ENCODE measurements at places on chromosomes 6 and 20.
A peak's percentile ranks its signal among the peaks of the same experiment; 100 is the strongest.

DNA sequence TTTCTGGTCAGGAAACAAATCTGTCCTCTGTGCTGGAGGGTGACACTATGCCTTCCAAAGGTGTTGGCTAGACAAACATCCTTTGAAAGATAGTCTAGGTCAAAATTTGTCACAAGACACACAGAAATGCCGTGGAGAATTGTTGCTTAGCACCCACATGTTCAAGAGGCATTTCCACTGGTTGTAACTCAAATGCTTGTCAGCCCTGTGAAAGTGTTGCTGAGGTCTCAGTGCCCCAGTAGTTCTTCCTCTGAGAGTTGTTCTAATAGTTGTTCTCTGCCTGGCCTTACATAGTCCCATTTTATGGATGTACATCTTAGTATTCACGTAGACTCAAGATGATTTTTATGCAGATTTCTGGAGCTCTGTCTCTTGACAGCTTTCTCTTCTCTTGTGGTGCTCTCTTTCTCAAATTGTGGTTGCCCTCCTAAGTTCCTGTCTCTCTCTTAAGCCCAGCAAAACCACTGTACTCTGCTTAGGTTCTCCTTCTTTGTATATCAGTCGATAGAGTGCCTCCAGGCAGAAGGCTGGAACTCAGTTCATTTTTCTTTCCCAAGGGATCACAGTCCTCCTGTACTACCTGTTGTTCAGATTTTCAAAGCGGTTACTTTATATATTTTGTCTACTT is 39.5 kb upstream of the REV3L start:
- no peak for DNase-seq

- peak; percentile 40 for DNase-seq
Measured at GRCh38 chr6:166589337-166589731, 2.9 kb upstream of the RAMACL start.

DNA sequence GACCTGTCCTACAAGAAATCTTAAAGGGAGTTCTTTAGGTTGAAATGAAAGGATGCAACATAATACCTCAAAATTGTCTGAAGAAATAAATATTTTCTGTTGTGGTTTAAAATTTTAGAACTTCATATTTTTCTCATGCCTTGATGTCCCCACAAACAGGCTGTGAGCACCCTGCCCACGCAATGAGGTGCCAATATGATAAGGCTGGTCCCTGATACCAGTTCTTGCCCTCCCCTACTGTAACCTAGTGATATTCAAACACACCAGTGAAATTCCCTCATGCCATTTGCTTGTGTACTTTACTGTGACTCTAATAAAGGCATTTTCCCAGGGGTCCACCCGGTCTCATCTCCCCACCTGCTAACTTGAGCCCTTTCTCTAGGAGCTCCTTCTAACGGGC is 67.3 kb upstream of the SIRPG start:
- no peak for DNase-seq

- no peak for DNase-seq
Measured at GRCh38 chr20:9255171-9255570, 186.3 kb downstream of the PLCB4 start.
